ENCODE measurements at places on chromosomes 12 and 14.

DNA sequence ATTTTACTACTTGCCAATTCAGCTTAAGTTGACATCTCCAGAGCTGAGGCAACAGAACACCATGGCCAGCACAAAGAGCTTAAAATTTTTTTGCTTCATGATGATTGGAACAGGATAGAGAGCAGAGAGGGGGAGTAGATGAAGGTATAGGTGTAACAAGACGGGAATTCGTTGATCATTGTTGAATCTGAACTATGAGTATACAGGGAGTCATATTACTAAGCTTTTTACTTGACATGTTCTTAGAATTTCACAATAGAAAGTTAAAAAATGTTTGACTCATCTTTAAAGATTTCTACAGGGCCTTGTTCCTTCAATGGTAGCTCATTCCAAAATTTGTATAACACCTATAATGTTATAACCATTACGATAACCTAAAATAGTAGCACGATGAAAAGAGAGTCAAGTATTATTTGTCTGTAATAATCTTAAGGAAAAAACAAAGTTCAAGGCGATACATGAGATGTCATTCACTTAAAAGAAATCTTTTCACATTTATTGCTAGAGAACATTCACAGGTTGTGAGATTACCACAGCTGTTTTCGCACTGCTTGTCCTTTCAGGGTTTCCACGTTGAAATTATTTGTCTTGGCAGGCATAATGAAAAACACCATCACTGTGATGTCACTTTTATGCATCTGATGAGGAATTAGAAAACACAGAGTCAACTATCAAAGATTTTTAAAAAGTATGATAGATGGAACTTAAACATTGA, 33.9 kb downstream of the SPX start:
- DNase-seq = no peak

- no peak for DNase-seq
Observed at GRCh38 chr14:37320106-37320505, 122.4 kb downstream of the MIPOL1 start.

GRCh38 chr14:81272317-81272716, 51.6 kb upstream of the GTF2A1 start:
- no peak for DNase-seq

GRCh38 chr14:81669308-81669707, 135.7 kb upstream of the SEL1L start:
- no peak for DNase-seq

DNA sequence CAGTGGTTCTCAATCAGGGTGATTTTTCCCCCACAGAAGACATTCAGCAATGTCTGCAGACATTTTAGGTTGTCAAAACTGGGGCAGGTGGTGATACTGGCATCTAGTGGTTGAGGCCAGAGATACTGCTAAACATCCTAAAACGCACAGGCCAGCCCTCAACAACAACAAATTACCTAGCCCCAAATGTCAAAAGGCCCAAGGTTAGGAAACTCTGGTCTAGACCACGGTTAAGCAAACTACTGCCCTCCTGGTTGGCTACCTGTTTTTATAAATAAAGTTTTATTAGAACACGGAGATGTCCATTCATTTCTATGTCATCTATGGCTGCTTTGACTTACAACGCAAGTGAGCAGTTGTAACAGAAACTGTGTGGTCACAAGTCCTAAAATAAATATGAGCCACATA, 186.7 kb downstream of the EFCAB11 start:
- DNase-seq = no peak

DNA sequence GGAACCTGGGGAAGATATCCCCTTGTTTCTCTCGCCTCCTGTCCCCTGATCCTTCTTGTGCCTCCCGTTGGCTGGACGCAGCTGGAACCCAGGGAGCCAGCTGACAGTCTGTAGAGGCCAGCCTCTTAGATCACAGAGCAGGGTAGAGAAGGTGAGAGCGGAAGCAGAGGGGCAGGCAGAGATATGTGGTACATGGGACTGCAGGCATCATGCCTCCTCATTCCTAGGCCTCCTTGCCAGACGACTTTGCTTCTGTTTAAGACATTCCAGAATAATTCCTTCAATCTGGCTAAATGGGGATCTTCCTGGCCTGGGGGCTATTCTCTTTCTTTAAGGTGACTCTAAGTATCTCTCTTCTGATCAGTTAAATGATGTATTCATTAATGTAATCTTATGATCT, 89.4 kb upstream of the MAX start:
- DNase-seq = no peak

DNA sequence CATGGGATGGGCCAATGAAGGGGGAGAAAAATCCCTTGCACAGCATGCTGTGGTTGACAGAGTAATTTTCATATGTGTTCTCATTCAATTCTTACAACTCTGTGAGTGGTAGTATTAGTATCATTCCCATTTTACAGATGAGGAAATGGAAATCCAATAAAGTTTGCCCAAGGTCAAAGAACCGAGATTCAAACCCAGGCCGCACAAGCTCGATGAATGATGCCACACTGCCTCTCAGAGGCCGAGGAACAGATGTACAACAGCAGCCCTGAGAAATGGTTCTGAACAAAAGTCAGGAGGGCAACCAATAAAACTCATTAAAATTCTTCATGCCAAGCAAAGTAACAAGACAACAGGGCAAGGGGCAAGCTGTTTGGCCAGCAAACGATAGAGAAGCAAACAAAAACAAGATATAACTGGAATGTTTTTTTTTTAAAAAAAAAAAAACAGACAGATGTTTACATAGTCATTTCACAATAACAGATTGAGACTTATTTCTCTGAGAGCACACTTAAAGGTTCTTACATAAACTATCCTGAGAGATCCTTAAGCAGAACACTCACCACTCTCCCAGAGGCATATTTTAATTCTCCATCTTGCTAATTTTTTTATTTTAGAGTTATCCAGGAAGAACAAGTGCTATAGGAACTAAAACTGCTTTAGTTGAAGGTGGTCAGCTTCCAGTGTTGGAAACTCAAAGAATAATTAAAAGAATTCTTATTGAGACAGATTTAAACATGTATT, 85.8 kb downstream of the EXOC5 start:
- no peak for DNase-seq

GRCh38 chr14:32561520-32561919, 232.4 kb downstream of the AKAP6 start:
- no peak for DNase-seq

DNA sequence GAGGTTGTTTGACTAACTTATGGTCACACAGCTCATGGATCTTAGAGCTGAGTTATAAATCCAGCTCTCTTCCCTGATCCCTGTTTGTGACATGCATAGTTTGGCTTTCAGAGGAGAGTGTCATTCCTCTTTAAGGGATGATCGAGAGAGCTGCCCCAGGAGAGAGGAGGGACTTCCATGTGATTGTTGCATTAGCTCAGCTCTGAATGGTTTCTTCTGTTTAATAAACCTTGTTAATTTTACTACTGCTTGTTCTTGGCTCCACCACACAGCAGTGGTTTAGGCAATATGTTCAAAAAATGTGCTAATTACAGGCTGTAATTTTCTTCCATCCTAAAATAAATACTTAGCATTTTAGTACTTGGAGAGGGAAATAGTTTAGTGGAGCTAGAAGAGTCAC, 152.5 kb downstream of the C12orf75 start:
- no peak for DNase-seq

DNA sequence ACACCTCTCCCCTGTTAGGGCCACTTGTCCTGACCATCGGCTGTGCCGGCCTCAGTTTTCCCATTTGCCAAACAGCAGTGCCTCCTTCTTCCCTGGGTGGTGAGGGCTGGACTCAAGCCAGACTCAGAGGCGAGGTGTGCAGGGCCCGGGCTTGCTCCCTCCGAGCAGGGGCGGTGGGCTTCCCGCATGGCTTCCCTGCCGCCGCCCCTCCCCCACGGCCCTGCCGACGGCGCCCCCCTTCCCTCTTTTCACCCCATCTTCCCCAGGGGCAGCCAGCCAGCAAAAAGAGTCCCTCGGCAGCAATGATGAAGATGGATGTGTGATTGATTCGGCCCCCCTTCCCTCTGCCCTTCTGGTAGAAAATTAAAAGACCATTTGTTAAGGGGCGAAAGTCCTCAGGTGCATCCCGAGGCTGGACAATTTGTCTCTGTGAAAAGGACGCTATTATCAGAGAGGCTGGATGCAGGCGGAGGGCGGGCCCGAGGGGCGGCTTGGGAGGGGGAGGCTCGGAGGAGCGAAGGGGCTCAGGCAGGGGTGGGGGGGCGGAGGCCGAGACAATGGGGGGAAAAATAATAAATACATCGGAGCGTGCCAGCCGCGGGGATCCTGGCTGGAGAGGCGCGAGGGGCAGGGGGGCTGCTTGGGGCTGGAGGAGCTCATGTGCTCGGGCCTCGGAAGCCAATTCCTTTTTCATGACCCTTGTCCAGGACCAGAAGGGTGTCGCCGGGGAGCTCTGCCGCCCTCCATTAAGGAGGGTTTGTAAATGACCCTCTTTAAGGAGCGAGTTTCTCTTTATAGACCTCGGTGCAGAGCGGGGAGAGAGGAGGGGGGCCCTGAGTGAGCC, 48.0 kb upstream of the LHX5 start:
- DNase-seq = no peak

DNA sequence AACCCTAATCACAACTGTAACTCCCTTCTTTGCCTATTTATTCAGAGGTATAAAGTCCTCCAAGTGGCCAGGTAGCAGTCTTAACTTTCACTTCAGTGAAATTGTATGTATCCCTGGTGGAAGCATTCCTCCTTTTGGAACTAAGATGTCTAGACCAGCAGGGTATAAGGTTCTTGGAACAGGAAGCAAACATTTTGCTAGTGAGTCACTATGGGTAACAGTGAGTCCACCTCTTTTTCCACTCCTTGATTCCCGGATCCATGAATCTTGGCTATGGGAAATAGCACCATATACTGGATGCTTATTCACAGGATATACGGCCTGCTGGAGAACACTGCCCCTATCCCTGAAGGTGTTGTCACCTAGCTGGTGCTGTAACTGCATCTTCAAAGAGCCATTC, 80.2 kb downstream of the KCNA5 start:
- DNase-seq = no peak

DNA sequence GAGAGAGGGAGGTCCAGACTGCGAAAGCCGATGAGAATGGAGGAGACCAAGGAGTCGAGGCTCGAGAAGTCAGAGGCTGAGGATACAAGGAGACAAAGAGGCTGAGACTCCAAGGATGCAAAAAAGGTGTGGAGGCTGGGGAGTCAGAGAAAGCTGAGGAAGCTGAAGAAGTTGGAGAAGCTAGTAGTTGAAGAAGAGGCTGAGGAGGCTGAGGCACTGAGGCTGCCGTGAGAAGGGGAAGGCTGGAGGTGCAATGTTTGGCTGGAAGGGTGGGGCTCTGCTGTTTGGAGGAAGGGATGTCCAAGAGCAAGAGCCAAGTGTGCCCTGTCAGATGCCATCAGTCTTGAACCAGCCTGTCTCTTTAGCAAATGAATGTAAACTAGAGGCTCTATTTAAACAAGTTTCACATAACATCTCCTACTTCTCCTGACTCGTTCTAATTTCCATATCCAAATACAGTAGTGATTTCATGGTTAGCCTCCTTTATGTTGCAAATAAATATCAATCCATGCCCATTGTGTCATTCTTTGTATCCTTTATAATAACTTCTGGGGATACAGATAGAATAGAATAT, 10.8 kb upstream of the SPTSSA start:
- DNase-seq = no peak

DNA sequence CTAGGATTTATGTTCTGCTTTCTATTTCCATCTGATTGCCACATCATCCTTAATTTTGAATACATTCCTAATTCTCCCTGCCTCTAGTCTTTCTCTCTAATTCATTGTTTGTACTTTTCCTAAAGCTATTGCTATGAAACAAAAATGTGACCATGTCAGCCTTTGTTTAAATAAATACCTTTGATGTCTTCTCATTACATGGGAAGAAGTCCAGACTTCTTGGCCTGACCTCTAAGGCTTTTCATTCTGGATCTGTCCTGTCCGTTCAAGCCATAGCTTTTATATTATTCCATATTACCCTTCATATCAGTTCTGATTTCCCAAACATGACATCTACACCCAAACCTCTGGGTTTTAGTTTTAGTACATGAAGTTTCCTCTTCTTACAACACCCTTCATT, 91.4 kb downstream of the CDK17 start:
- DNase-seq = no peak

GRCh38 chr12:102629262-102629888, 149.0 kb upstream of the IGF1 start:
- no peak for DNase-seq

DNA sequence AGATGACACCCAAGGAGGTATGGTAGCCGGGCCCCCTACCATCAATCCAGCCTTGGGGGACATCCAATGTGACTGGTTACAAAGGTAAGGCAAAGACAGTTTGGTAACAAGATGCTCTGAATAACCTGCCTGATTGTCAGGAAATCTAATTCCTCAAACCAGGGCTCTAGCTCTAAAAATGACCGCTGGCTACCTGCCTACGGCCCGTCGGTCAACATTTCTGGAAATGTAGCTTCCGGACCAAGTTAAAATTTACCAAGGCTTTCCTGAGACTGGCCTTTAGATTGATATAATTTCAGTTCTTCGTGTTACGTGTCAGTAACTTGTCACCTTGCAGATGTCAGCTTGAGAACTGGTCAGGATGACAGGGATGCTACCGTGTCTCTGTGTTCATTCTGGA, 34.2 kb upstream of the FOXN3 start:
- DNase-seq = no peak

DNA sequence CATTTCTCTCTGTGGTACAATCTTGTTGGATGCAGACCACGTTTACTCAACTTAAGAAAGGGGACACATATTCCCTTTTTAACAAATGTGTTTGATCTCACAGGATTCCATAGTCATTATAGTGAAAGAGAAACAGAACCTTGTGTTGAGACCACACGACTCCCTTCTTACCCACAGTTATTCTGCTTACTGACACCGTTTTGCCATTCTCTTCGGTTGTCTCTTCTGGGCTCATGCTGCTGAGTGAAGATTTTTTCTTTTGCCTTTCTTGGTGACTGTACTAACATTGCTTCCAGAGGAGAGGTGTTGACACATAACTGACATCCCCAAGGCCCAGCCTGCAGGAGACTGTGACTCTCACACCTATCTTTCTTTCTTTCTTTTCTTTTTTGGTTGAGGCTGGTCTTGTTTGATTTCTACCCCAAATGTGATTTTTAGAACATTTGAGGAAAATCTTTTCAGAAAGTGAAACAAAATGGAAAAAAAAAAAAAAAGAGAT, 61.2 kb upstream of the OTOGL start:
- DNase-seq = no peak

GRCh38 chr12:32052212-32052713, 54.4 kb upstream of the BICD1 start:
- DNase-seq = no peak

DNA sequence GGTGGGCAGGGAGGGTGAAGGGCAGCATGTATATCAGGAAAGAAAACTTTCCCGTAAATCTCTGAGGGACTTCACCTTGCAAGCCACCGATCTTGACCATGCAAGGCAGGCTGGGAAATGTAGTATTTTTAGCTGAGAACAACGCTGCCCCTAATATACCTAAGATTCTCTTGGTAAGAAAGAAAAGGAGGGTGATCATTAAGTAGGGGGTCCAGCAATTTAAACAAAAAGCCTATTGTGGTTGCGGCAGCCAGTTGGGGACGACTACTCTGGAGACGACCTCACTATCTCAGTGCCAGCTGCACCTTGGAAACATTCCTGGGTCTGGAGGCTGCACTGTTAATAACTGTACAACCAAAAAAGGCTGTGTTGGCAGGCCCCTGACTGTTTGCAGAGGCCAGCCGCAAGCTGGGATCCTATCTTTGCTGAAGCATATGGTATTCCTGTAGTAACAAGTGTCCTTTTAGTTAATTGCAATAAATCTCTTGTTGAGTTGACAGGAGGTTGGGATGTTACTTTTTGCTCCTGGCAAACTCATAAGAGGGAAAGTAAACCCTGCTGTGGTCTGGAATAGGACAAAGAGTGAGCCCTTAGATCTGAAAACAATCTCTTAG, 6.4 kb downstream of the APOLD1 start:
- DNase-seq = no peak

Data from NCI-H1930 (cell line).